Activated CD4-positive, alpha-beta T cell treated with anti-CD3 and anti-CD28 coated beads for 36 hours (primary cell): ENCODE measurements at places on chromosomes 3 and 15. TPM values are rescaled to one million over a fixed set of nuclear protein-coding genes. Genes with fewer than 3 reads are reported as not detected.

DNA sequence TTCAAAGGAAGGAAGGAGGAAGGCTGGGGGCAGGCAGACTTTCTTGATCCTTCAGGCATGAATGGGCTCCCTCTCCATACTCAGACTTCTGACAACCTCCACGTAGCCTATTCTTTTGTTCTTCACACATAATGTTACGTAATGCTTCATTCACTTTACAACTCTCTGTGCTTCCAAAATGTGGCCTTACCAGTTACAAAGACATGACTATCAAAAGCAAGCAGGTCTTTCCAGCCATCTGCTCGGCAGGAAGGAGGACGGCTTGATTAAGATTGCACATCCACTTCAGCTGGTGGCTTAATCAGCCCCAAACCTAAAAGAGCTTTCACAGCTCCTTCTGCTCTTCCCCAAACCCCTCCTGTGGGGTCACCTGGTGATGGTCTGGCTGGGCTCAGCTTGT, 263.2 kb downstream of the XXYLT1 start:
- no peak overlapping the region for H3K4me3 ChIP-seq
- H3K27me3 ChIP-seq: peaks cover 3% of the 10 kb centered on the region
- no peak overlapping the region for H3K27ac ChIP-seq
- no peak for DNase-seq
- no peaks in the 10 kb centered on the region for H3K4me1 ChIP-seq

DNA sequence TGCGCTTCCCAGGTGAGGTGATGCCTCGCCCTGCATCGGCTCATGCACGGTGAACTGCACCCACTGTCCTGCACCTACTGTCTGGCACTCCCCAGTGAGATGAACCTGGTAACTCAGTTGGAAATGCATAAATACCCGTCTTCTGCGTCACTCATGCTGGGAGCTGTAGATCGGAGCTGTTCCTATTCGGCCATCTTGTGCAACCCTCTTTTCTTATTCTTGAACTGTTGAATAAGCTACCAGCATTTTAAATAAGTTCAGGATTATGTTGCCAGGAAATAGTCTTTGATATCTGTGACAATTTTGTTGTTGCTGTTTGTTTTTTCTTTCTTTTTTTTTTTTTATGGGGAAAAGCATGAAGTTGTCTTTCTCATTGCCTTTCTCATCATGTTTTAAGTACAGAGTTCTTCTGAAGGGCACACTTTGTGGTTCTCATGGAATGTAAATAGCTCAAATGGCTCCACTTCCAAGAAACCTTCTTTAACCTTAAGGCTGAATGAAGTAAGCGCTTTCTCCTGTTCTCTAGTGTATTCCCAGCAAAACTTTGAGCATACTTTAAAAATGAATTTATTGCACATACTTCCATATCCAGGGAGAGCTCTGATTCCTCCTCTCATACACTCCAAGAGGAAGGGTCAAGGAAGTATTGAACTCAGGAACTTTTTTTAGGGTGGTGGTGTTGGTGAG, 468.0 kb upstream of the TBL1XR1 start:
- no peaks in the 10 kb centered on the region for H3K4me1 ChIP-seq
- no peak for DNase-seq
- no peaks in the 10 kb centered on the region for H3K27me3 ChIP-seq
- H3K36me3 ChIP-seq: no peaks in the 10 kb centered on the region
- H3K4me3 ChIP-seq: no peak overlapping the region

- H3K27ac ChIP-seq: no peak overlapping the region
- DNase-seq: no peak
- H3K27me3 ChIP-seq: peaks cover 4% of the 10 kb centered on the region
- no peak overlapping the region for H3K4me3 ChIP-seq
- H3K36me3 ChIP-seq: no peaks in the 10 kb centered on the region
These were observed 167.2 kb downstream of the MAGI1 start for GRCh38 chr3:65871305-65872141.

COL6A5 gene
- not detected for total RNA-seq

PPP1R14D gene
- not detected for total RNA-seq

- no peaks in the 10 kb centered on the region for H3K36me3 ChIP-seq
- no peaks in the 10 kb centered on the region for H3K27me3 ChIP-seq
- H3K4me1 ChIP-seq: no peaks in the 10 kb centered on the region
- H3K27ac ChIP-seq: no peak overlapping the region
These were observed 85.0 kb downstream of the CLSTN2 start for GRCh38 chr3:140019946-140020345.

GRCh38 chr15:60941448-60941847, 287.7 kb downstream of the RORA start:
- peaks cover 3% of the 10 kb centered on the region for H3K4me1 ChIP-seq
- peaks cover 11% of the 10 kb centered on the region for H3K27me3 ChIP-seq
- H3K36me3 ChIP-seq: no peaks in the 10 kb centered on the region
- H3K4me3 ChIP-seq: no peak overlapping the region

- H3K4me3 ChIP-seq: no peak overlapping the region
- no peaks in the 10 kb centered on the region for H3K36me3 ChIP-seq
- no peaks in the 10 kb centered on the region for H3K27me3 ChIP-seq
- no peak overlapping the region for H3K27ac ChIP-seq
- no peaks in the 10 kb centered on the region for H3K4me1 ChIP-seq
These were observed 2.9 kb upstream of the HGD start for GRCh38 chr3:120684896-120685295.

GRCh38 chr15:74802290-74802689, 10.3 kb upstream of the LMAN1L start:
- H3K27ac ChIP-seq: no peak overlapping the region
- H3K36me3 ChIP-seq: peaks cover 56% of the 10 kb centered on the region
- H3K4me3 ChIP-seq: no peak overlapping the region

ESYT3 gene
- total RNA-seq: 0.37 TPM

GRCh38 chr3:104887619-104888018, 479.1 kb upstream of the ALCAM start:
- H3K27ac ChIP-seq: no peak overlapping the region
- H3K27me3 ChIP-seq: peaks cover 4% of the 10 kb centered on the region
- H3K4me3 ChIP-seq: no peak overlapping the region
- DNase-seq: no peak
- no peaks in the 10 kb centered on the region for H3K36me3 ChIP-seq

ANKUB1 gene
- total RNA-seq: not detected

GRCh38 chr3:184822654-184823053, 10.7 kb downstream of the VPS8 start:
- peaks cover 14% of the 10 kb centered on the region for H3K36me3 ChIP-seq
- no peak for DNase-seq
- peaks cover 7% of the 10 kb centered on the region for H3K4me1 ChIP-seq
- H3K4me3 ChIP-seq: no peak overlapping the region

DNA sequence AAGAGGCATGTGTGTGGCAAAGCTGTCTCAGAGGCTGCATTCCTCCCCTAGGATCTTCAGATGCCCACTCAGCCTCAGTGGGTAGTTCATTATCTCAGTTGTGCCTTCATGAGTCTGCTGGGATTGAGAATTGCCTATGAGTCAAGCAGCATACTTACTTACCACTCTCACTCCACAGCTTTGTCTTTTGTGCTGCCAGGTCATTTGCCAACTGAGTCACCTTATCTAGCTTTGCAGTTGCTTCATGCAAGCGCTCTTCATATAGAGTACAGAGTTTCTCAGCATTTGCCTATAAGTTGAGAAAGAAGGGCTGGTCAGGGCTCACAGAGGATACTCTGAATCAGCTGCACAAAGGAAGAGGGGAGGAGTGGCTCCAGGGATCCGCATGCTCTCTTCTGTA, 89.5 kb downstream of the MYH15 start:
- peak; percentile 22 for DNase-seq
- peaks cover 12% of the 10 kb centered on the region for H3K4me1 ChIP-seq
- H3K4me3 ChIP-seq: no peak overlapping the region
- H3K36me3 ChIP-seq: no peaks in the 10 kb centered on the region
- no peak overlapping the region for H3K27ac ChIP-seq
- H3K27me3 ChIP-seq: no peaks in the 10 kb centered on the region

ZNF35 gene
- total RNA-seq: 2.7 TPM

ATP13A4 gene
- 3.3 TPM for total RNA-seq

DUOXA2 gene
- total RNA-seq: not detected

DNA sequence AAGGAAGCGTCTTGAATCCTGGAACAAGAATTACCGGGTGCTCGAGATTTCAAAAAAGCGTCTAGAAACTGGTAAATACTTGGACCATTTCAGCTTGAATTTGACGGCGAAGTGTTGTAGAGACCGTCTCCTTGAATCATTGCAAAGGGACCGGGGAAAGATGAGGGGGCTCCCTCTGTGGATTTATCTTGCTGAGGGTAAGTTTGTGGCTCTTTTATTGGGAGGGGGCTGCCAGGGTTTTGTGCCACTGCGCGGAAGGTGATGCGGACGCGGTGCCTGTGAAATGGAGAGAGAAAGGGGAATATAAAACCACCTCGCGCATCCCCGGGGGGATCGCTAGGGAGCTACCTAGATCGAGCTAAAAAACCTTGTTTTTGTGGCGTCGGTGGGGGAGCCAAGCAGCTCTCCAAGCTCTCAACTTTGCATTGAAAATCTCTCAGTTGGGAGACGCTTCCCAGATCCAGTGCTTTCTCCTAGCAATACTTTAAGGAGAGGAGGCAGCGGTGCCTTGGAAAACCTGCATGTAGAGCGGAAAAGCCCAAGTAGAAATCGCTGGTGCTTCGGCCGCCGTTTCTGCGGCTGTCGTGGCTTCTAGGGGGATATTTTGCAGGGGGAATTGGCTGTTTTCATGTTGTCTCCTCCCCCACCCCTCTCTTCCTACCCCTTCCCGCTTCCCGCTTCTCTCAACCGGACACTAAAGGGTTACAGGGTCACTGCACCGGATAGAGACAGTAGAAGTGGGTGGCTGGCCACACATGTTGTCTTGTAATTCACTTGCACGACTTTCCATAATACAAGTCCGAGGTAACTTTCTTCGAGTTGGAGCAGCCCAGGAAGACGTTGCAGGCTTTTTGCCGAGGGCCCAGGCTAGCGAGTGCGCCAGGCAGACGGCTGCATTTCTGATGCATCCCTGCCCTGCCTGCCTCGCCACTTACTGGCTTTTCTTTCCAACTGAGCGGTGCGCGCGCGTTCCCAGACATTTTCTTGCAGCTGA, 187.6 kb downstream of the NLGN1 start:
- no peaks in the 10 kb centered on the region for H3K36me3 ChIP-seq
- H3K27ac ChIP-seq: no peak overlapping the region
- H3K4me1 ChIP-seq: peaks cover 11% of the 10 kb centered on the region

- H3K4me1 ChIP-seq: no peaks in the 10 kb centered on the region
- H3K27me3 ChIP-seq: peaks cover 7% of the 10 kb centered on the region
- DNase-seq: peak; percentile 52
- no peak overlapping the region for H3K27ac ChIP-seq
- H3K36me3 ChIP-seq: no peaks in the 10 kb centered on the region
These were observed 164.0 kb downstream of the IL20RB start for GRCh38 chr3:137121704-137122314.

- H3K27me3 ChIP-seq: peaks cover 7% of the 10 kb centered on the region
- H3K4me3 ChIP-seq: no peak overlapping the region
- no peak for DNase-seq
- H3K36me3 ChIP-seq: no peaks in the 10 kb centered on the region
These were observed 43.8 kb upstream of the TRA2B start for GRCh38 chr3:185981621-185982020.

CLDN1 gene
- total RNA-seq: 1.6 TPM

DNA sequence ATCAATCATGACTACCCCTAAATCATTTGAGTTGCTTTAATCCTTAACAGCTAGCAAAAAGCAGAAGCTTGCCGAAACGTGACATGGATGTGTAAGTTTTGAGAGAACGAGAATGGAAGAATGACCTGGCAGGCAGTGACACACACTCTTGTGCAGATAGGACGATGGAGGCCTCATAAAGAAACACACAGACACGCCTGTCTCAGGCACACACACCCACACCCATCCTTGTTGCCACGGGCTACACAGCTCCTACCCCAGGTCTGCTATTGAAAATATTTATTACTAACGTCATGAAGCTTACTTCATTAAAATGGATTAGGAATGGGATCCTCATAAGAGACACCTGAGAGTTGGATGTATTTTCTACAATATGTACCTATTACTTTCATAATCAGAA, 8.5 kb downstream of the MYO5C start:
- H3K4me3 ChIP-seq: no peak overlapping the region
- H3K4me1 ChIP-seq: peaks cover 2% of the 10 kb centered on the region
- no peak overlapping the region for H3K27ac ChIP-seq

DNA sequence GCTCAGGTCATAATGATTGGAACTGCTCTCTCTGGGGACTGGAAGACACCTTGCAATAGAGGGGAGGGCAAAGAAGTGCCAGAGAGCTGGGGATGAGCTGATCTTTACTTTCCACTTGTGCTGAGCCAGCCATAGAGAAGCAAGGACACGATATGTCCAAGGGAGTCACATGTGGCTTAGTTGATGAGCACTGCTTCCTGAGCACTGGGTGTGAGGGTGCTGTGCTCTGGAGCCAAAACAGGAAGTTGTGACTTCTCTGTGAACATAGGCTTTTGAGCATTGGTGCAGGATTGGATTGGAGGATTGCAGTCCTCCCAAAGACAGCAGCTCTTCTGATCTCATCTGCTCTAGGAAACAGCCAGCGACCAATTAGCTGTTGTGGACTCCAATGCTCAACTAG, 6.7 kb downstream of the PARP14 start:
- no peak overlapping the region for H3K4me3 ChIP-seq
- no peaks in the 10 kb centered on the region for H3K27me3 ChIP-seq
- no peak overlapping the region for H3K27ac ChIP-seq
- peaks cover 39% of the 10 kb centered on the region for H3K36me3 ChIP-seq

GRCh38 chr3:195537995-195538394, 5.1 kb downstream of the PPP1R2 start:
- no peaks in the 10 kb centered on the region for H3K27me3 ChIP-seq
- peak overlapping the region; percentile 95 for H3K4me3 ChIP-seq
- DNase-seq: peak; percentile 82
- peak overlapping the region; percentile 90 for H3K27ac ChIP-seq

POTEB gene
- not detected for total RNA-seq

- no peak for DNase-seq
- H3K4me3 ChIP-seq: no peak overlapping the region
- H3K27me3 ChIP-seq: no peaks in the 10 kb centered on the region
- no peak overlapping the region for H3K27ac ChIP-seq
- no peaks in the 10 kb centered on the region for H3K36me3 ChIP-seq
- peaks cover 34% of the 10 kb centered on the region for H3K4me1 ChIP-seq
These were observed 16.5 kb upstream of the TSEN2 start for GRCh38 chr3:12467746-12468145.

SNTN gene
- total RNA-seq: not detected

DNA sequence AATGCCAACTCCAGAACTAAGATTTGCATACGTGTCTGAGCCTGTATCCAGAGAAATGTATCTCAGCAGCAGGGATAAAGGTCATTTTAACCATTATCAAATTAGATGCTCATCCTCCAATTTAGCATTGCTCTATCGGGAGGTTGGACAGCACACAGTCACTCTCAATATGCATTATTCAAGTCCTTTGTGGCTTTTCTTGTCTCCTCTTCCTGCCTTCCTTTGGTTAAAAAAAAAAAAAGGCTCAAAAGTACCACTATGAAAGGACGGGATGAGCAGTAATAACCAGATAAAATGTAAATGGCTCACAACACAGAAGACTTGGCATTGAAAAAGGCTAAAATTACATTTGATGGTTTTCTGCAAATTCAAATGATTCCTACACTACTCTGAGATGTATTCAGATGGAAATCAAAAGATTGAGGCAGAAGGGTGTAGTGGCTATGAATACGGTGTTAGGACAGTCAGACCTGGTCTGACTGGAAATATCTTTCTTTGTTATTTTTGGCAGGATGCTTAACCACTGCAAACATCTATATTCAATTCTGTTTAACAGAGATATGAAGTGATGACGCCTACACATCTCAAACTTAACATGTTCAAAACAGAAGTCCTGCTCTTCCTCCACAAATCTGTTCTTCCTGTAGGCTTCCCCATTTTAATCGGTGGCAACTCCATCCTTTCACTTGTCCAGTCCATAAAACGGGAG, 109.6 kb downstream of the ADAMTS9 start:
- H3K4me1 ChIP-seq: no peaks in the 10 kb centered on the region
- no peaks in the 10 kb centered on the region for H3K36me3 ChIP-seq
- no peak overlapping the region for H3K27ac ChIP-seq

TICRR gene
- 25.7 TPM for total RNA-seq
